CD8-positive, alpha-beta memory T cell (primary cell): ENCODE measurements at places on chromosomes 13 and 19.

- DNase-seq, result no peak
Observed at GRCh38 chr19:49596407-49596806, 5.4 kb downstream of the PRR12 start.

GRCh38 chr13:33728271-33729037 is 89.5 kb upstream of the RFC3 start:
- DNase-seq, result no peak

GRCh38 chr13:80296638-80297037 is 44.3 kb downstream of the SPRY2 start:
- no peak for DNase-seq

DNA sequence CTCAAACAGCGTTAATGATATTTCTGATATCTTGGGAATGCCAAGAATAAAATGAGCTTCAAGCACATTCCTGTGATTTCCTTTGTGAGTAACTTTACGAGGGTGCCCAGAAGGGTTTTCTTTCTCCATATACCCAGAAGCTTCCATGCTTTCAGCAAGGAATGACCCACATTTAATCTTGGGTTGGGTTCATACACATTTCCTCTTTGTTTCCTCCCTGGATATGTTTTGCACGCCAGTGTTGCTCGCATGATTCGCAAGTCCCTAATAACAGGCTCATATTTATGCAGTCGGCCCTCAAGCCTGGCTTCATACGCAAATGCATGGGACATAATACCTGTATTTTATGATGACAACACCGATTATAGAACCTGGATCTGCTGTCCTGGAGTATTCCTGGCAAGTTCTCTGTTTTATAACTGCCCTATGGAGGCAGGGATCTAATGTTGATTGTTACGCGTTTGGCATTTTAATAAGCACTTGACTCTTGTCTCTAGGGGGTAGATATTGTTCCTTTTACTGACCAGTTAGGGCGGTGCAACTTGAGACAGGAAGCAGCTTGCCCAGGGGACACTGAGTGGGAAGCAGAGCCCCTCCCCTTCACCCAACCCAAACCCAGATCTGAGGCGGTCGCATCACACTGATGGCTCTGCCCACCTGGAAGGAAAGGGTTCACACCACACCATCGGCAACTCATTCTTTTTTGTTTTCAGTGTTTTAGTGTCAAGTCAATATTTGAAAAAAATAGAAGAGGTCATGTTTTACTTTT is 220.4 kb upstream of the SOX1 start:
- DNase-seq, result no peak

- no peak for DNase-seq
Observed at GRCh38 chr19:8700956-8701355, 2.4 kb upstream of the ACTL9 start.

GRCh38 chr19:37778613-37779126 is 716 bp downstream of the ZNF573 start:
- DNase-seq, result no peak

DNA sequence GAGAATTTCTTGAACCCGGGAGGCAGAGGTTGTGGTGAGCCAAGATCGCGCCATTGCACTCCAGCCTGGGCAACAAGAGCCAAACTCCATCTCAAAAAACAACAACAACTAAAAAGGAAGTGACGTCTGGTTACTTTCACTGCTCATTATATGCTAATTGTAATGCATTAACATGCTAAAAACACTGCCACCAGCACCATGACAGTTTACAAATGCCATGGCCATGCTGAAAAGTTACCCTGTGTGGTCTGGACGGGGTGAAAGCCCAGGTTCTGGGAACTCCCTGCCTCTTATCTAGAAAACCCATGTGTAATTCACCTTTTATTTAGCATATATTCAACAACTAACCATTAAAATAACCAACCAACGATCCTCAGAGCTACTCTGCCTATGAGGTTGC is 28.1 kb downstream of the CPT1C start:
- no peak for DNase-seq

DNA sequence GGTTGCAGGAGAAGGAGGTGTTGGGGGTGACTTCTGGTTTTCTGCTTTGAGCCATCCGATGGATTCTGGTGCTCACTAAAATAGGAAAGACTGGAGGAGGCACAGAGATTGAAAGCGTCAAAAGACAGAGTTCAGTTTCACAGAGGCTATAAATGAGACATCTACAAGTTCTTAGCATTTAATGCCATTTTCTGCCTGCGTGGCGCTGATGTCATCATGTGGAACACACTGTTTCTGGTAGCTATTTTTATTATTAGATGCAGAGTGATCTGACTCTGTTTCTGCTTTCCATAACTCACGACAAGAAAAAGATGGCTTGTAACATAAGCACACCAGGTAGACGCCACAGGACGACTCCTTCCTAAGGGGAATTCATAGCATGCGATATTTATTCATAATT is 3.3 kb upstream of the SLC39A3 start:
- DNase-seq, result no peak

- peak; percentile 64 for DNase-seq
Observed at GRCh38 chr19:49690656-49691242, at the start of gene CPT1C. CPT1C (plus strand) TSS chr19:49691116; CDS start chr19:49692253, 1,137 bp downstream.

DNA sequence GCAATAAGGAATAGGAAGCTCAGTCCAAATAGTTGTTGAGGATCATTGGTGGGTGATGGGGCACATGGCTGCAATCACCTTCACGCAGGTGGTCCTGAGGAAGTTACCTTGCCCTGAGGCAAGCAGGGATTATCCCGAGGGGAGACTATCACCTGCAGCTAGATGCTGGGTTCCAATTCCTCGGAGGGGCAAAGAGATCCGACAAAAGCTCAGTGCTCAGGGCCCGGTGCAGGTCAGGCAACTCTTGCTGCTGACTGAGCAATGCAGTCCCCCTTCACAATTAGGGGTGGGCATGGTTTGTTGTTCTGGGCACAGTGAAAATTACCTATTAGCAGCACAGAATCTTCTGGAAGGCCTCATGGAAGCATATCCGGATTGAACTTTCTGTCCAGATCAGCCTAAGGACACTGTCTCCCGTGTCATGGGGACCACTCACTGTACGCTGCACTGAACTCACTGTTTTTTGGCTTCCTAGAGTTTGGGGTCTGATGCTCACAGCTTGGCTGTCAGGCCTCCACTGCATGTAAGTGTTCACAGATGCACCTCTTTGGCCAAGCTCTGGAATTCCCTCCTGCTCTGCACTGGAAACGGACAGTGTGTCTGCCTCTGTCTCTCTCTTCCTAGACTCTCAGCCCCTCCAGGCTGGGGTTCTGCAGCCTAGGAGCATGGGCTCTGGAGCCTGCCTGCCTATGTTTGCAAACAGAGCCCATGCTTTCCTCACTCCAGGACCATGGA is 372.7 kb downstream of the ZNF536 start:
- DNase-seq, result no peak

- DNase-seq, result no peak
Observed at GRCh38 chr13:80654638-80655249, 313.8 kb upstream of the SPRY2 start.

- DNase-seq, result peak; percentile 86
Observed at GRCh38 chr19:11798391-11799330, at the start of gene ZNF491. ZNF491 (plus strand) TSS chr19:11798523; CDS start chr19:11805954, 7,431 bp downstream.

GRCh38 chr13:80656512-80656904 is 315.6 kb upstream of the SPRY2 start:
- no peak for DNase-seq

- no peak for DNase-seq
Observed at GRCh38 chr13:95707442-95708390, 30.8 kb downstream of the DNAJC3 start.

GRCh38 chr13:95710313-95710712 is 33.4 kb downstream of the DNAJC3 start:
- DNase-seq, result no peak

DNA sequence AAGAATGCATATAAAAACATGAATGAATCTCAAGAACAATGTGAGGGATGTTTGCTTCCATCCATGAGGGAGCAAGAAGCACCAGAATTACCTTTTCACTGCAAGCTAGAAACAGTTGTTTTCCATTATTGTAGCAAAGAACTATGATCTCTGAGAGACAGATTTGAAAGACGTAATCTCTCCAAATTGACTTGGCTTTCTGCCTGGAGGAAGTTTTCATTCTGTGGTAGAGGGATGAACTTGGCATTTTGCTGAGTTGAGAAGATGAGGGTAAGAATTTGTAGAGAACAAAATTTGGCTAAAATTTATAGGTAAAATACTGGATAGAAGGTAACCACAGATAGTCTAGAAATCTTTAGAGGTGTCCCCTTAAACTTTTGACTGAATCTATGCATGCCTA is 496.8 kb downstream of the TDRD3 start:
- DNase-seq, result no peak
